ENCODE measurements at places on chromosomes 5 and 9.

- DNase-seq = no peak
Observed at GRCh38 chr5:173673295-173674101, 57.0 kb upstream of the BOD1 start.

- DNase-seq = no peak
Observed at GRCh38 chr9:121636341-121636865, 15.0 kb upstream of the DAB2IP start.

DNA sequence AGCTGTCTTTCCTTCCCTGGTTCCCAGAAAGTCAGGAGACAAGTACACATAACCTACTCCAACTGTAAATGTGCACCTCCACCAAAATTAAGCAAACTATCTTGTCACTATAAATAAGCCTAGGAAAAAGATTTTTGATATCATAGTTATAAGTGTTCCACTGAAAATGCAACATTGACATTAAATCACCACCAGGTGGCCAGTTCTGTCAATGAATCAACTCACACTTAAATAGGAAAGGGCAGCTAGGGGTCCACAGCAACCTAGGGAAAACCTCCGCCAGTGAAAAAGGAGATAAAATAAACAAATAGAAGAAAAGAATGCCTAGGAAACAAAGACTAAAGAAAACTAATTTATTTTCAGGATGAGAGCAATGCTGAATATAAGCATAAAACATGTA lies 243.0 kb upstream of the PTPRD start:
- no peak for DNase-seq

DNA sequence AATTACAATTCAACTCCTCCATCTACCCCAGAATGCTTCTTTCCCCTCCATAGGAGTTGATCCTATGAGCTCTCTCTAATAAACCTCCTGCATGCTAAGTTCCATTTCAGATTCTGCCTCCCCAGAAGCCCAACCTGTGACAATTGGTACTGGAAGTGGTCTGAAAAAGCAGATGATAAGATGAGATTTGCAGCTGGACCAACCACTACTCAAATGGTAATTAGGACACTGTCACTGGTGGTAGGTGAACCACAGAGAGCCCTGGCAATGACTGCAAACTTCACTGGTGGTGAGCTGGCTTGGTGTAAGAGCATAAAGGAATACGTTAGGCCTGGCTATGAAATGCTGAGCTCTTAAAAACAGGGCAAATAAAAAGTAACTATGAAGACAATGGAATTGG lies 112.6 kb downstream of the ESM1 start:
- no peak for DNase-seq

GRCh38 chr5:89281766-89282553 lies 399.0 kb upstream of the MEF2C start:
- no peak for DNase-seq

DNA sequence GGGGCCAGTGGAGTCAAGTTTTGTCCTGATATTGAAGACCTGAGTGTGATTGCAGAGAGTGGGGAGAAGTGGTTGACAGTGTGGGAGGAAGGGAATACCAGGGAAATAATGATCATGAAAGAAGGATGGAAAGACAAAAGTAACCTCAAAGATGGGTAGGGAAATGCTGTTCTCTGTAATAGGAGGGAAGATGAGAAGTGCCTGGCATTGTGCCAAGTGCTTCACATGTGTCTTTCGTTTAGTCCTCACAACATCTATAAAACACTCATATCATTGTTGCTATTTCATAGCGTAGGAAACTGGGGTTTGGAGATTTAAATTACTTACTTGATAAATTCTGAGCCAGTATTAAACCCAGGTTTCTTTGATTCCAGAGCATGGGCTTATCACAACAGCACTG lies 472.3 kb downstream of the LRRC70 start:
- no peak for DNase-seq

- no peak for DNase-seq
Observed at GRCh38 chr9:27181381-27181780, 72.4 kb downstream of the TEK start.

- no peak for DNase-seq
Observed at GRCh38 chr5:84961903-84962302, 577.2 kb upstream of the EDIL3 start.

DNA sequence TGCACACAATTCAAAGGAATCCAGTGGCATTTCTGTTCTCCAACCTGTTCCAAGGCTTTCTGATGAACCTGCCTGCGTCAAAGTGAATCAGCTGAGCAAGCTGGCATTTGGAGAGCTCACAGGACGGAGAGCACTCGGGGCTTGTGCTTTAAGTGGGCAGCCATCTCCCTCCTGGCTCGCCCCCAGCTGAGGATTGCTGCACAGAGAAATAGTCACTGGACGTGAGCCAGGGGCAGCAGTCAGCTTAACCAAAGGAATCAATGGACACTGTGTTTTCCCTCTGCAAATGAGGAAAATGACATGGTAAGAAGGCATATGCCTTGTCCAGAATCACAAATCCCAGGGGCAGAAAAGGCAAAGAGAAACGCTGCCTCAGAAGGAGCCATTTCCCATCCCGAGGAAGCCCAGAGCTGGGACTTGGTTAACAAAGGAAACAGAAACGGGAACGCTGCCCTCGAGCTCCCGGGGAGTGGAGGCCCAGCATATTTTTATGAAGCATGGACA lies 299.4 kb downstream of the ZSWIM6 start:
- DNase-seq = no peak

DNA sequence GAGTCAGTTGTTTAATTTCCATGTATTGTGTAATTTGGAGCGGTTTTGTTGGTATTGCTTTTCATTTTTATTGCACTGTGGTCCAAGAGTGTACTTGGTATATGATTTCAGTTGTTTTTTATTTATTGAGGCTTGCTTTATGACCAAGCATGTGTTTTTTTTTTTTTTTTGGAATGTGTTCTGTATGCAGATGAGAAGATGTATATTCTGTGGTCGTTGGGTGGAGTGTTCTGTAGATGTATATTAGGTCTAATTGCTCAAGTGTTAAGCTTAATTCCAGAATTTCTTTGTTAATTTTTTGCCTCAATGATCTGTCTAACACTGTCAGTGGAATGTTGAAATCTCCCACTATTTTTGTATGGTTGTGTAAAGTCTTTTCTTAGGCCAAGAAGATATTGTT lies 23.4 kb downstream of the ADGRV1 start:
- no peak for DNase-seq

DNA sequence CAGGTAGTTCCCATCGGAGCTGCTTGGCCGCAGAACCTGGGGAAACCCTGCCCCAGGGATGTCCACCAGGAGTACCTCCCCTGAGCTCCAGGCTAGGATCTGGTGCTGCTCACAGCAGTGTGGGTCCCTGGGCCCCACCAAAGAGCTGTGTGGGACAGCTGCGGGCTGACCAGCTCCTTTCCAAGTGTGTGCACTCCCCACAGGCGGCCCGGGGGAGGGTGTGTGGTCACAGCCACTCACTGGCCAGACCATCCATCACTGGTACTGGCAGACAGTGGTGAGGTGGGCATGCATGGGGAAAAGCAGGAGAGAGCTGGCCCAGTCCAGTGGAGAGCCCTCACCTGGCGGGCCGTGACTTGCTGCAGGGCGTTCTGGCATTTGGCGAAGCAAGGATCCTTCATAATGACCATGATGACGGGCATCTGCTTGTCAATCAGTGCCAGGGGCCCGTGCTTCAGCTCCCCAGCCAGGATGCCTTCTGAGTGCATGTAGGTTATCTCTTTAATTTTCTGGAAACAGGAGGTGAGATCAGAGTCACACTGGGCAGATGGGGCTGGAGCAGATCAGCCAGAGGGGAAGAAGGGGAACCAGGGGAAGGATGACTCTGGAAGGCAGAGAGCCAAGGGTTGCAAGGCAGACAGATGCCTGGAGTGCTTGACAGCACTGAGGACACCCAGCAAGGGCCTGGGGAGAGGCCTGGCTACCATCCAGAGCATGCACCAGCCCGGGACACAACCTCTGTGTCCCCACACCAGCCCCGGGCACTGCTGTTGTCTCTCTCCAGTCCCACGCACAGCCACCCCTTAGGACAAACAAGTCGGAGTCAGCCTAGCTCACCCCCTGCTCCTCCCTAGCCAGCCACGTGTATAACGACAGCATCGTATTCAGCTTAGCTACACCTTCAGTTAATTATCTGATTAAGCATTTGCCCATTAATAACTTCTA lies 12.8 kb upstream of the MAPK9 start:
- no peak for DNase-seq

GRCh38 chr9:105656131-105656921 lies 5.9 kb upstream of the TAL2 start:
- DNase-seq = no peak

DNA sequence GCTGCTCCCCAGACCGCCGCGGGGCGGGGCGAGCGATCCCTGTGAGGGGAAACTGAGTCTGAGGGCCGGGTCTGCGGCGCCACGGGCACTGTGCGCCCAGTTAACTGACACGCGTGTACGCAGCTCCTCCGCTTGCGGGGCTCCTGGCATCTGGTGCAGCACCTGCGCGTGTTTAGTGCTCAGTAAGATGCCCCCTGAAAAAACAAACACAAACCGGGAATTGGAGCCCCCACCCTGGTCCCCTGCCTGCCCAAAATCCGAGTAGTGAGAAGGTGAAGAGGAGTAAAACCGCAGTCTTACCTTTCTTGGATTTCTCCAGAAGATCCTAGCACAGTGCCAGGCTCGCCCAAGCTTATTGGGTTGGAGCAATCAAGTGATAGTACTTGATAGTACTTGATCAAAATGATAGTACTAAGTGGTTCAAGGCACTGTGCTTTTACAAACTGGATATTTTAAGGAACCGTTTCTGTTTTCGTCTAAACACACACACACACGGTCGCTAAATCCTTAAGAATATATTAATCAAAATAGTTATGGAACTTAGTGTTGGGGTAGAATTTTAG lies 2.7 kb upstream of the TRAF1 start:
- no peak for DNase-seq

- DNase-seq = no peak
Observed at GRCh38 chr9:14380061-14380836, 66.3 kb upstream of the NFIB start.

GRCh38 chr5:143776951-143777350 lies 35.0 kb upstream of the HMHB1 start:
- no peak for DNase-seq

- no peak for DNase-seq
Observed at GRCh38 chr9:18545636-18546360, 71.8 kb downstream of the ADAMTSL1 start.

- no peak for DNase-seq
Observed at GRCh38 chr5:78809444-78809843, 160.9 kb upstream of the LHFPL2 start.
